ENCODE measurements at places on chromosomes 5 and 9.

DNA sequence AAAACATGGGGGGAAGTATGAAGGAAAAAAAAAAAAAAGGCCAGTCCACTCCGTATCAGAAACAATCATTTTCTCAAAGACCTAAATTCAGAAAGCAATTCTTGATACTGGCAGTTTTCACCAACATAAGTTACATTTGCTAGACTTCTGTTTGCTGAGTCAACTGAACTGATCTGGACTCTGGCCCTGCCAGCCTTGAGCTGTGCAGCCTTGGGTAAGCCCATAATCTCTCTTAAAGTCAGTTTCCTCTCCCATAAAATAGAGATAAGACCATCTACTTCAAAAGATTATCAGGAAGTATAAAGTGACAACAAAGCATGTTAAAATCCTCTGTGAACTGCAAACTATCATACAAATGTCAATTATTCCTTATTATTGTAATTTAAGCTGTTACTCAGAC is 106.8 kb downstream of the MAPKAP1 start:
- DNase-seq, result no peak

- no peak for DNase-seq
Observed at GRCh38 chr5:174307031-174307408, 261.5 kb downstream of the NSG2 start.

DNA sequence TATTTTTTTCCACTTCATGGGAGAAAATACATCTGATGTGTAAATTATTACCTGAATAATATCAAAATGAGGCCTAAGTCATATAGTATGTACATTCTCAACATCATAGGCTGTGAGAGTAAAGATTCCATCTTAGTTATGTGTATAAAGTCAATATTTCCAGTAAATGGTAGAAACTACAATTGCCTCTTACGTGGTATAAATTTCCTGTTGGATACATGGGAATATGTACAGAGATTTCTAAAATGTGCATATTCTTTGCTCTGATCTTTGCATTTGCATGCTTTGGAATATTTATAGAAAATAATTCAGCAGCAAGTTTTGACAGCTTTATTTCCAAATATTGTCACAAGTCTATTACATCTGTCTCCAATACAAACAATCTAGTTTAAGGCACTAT is 78.8 kb downstream of the GABRB2 start:
- DNase-seq, result no peak

DNA sequence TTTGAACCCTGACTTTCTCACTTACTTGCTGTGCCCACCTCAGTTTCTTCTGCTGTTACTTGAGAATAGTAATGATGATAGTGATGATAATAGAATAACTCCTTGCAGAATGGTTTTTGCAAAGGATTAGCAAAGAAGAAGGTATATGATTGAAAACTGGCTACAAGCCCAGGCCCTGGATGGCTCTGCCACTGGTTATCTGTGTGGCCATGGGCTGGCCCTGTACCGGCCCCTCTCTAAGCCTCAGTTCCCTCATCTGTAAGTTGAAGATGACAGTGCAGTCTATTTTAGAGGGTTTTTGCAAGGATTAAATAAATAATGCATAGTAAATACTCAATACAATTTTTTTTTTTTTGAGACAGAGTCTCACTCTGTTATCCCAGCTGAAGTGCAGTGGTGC is 6.2 kb downstream of the TTLL11 start:
- DNase-seq, result no peak

- DNase-seq, result no peak
Observed at GRCh38 chr5:25713259-25713658, 1068.5 kb upstream of the CDH10 start.

DNA sequence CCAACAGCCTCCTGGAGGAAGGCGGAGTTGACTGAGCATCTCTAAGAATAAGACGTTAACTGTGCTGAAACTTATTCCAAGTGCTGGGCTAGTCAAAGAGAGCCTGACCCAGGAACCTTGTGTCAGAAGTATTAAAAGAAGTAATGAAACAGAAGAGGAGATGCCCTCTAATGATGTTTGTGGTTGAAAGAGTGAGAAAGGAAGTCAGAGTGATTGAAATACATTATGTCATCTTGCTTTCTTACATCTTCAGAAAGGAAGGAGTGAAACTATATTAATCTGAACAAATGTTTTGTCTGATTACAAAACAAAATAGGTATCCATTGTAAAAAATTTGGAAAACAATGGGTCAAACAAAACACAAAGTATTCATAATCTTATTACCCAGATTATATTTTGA is 460.7 kb downstream of the NTRK2 start:
- no peak for DNase-seq

DNA sequence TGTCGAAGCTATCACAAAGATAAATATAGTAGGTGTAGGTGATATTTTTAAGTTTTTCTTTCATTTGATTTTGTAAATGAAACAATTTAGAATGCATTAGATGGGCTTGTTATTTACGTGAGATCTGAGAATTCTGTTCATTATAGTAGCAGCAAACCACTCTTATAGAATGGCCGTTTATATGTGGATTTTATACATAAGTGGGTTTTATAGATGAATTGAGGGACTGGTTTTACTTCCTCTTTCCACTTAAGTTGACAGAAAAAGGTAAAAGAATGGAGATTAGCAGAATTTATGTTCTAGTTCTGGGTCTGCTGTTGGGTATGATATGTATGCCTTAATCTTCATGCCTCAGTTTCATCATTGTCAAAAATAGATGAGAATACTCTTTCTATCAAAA is 5.6 kb downstream of the RMI1 start:
- no peak for DNase-seq

DNA sequence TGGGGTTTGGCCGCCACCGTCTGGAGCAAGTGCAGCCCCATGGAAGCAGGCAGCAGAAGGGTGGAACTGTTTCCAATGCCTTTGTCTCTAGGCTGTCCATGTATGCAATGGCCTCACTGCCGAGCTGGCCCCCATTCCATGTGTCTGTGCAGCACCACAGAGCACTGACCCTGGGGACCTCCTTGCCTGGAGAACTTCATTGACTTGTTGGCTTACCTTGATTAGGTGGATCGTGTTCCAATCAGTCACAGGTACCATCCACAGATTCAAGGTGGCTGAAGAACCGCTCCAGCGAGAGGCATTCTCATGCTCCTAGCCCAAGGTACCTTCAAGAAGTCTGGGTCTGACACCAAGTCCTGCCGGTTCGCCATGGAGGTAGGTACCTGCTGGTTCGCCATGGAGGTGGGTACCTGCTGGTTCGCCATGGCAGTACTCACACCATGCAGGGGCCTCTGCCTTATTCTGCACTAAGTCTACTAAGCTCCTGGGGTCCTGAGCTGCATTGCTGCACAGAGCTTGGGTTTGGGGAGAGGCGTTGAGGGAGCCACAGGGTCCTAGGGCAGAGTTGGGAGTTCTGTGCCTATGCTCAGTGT is 358.3 kb upstream of the IRX1 start:
- no peak for DNase-seq

- DNase-seq, result no peak
Observed at GRCh38 chr5:25500635-25501034, 855.9 kb upstream of the CDH10 start.

- no peak for DNase-seq
Observed at GRCh38 chr5:76145945-76146344, 62.8 kb downstream of the SV2C start.

- no peak for DNase-seq
Observed at GRCh38 chr5:144421411-144421810, 250.7 kb downstream of the KCTD16 start.

- DNase-seq, result no peak
Observed at GRCh38 chr5:35129276-35129675, 81.5 kb upstream of the AGXT2 start.

GRCh38 chr5:83482961-83483360 is 11.4 kb downstream of the VCAN start:
- DNase-seq, result no peak

GRCh38 chr5:93404246-93404645 is 176.8 kb downstream of the NR2F1-AS1 start:
- no peak for DNase-seq

GRCh38 chr5:179795863-179796833 is 2.4 kb downstream of the LTC4S start:
- DNase-seq, result peak; percentile 44

DNA sequence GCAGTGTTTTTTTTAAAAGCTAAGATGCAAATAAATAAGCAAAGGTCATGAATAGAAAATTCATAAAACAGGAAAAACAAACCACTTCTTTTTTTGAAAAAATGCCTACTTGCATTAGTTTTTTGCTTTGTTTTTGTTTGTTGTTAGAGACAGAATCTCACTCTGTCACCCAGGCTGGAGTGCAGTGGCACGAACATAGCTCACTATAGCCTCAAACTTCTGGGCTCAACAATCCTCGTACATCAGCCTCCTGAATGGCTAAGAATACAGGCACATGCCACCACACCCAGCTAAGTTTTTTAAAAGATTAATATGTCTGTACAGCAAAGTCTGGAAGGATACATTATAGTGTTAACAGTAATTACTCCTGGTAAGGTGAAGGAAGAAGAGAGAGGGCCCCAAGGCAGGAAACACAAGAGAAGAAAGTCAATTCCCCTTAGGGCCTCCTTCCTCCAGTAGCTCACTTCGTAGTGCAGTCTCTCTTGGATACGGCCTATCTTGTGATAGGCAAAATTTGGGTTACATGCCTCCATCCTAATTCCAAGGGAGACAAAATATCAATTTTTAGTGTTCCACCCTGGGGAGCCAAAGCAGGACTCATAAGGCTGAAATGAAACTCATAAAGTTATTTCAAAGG is 15.3 kb downstream of the FAM169A start:
- DNase-seq, result no peak

DNA sequence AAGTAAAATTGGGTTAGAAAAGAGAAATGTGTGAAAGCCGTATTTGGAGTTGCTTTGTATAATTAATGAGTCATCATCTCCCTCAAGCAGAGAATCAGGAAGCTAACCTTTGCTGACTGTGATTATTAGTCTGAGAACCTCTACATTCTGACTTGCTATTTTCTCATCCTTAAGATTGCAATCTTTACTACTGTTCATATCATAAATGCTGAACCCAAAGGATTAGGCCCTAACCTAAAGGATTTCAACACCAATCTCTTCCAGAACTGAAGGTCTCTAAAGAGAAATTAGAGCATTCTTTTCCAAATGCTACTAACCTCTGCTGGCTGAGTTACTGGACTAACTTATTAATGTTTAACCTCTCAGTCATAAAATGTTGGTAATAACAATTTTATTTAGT is 538.1 kb upstream of the MEF2C start:
- DNase-seq, result no peak

- DNase-seq, result no peak
Observed at GRCh38 chr5:109721741-109722140, 32.0 kb downstream of the MAN2A1 start.

GRCh38 chr5:32713361-32713769 is 2.2 kb downstream of the NPR3 start:
- DNase-seq, result no peak

- no peak for DNase-seq
Observed at GRCh38 chr5:14244721-14245120, 101.6 kb downstream of the TRIO start.

- DNase-seq, result no peak
Observed at GRCh38 chr5:102226321-102226720, 69.8 kb downstream of the SLCO4C1 start.

DNA sequence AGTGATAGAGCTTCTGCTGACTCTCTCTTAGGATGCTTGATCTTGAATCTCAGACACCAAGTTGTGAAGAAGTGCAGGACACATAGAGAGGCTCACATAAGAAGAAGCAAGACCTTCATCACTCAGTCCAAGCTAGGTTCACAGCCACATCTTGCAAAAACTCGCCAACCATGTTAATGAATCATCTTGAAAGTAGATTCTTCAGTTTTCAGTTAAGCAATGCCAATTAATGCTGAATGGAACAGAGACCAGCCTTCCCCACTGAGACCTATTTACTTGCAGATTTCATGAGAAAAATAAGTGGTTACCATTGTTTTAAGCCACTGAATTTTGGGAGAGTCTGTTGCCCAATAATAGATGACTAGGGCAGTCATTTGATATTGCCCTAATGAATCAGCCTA is 217.7 kb upstream of the EDIL3 start:
- DNase-seq, result no peak

- DNase-seq, result no peak
Observed at GRCh38 chr5:154892369-154892771, 33.9 kb downstream of the CNOT8 start.

DNA sequence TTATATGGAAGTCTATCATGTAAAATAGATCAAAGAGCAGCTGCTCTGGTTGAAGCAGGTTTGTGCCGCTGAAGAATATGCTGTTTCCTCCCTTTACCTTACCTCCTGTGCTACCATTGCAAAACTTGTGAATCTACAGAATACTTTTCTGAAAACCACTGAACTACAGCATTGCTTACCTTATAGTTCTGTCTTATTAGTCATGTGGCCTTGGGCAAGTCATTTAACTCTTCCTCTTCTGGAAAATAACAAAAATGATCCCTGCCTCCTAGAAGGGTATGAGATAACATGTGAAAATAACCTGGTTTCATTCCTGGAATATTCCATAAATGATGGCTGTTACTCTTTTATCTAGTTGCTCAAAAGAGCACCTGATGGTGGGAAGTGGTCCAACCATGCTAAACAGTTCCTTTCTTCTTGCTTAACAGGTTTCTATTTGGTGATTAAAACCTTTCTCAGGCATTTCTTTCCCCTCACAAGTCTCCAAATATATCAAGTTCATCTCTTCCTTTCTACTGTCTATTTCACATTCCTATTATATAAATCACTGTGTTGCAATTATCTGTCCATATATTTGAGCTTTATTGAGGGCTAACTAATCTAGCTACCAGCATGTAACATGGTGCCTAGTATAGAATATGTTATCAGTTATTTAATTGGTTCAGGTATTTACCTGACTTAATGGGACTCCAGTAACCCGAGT is 15.0 kb downstream of the TRIM32 start:
- no peak for DNase-seq

DNA sequence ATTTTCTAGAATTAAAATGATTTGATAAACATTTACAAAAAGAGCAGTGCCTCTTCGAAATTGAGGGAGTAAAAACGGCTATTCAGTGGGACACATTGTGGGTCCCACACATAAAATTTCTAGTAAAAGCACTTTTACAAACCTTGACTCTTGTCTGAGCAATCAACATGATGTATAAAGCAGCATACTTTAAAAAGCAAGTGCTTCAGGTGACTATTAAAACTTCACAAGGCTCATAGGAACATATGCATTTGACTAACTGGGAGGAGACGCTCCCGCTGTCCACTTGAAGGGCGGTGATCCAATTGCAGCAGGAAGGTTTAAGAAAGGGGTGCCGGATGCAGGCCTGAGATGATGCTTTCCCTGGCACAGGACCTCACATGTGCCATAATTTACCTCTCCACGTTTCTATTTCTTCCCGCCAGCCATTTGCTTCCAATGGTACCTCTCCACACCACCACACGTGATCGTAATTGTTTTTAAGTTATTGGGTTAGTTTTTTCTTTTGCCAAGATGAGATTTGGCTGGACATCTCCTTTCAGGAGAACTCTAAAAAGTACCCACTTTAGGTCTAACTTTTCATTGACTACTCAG is 1.8 kb downstream of the MCTP1 start:
- no peak for DNase-seq

DNA sequence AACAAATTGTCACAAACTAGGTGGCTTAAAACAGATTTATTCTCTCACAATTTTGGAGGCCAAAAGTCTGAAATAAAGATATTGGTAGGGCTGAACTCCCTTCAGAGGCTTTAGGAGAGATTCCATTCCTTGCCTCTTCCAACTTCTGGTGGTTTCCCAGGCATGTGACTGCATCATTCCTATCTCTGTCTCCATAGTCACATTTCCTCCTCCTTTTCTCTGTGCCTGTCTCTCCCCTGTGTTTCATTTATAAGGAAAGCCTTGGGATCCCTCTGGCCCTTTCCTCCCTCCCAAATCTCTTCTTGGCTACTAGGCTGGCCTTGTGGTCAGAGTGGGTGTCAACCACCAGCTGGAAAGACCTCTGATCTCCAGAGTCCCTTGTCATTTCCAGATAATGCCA is 78.2 kb downstream of the SNX18 start:
- no peak for DNase-seq

GRCh38 chr5:143106174-143106573 is 297.3 kb downstream of the NR3C1 start:
- no peak for DNase-seq
